ENCODE measurements at places on chromosomes 1 and 21.

GRCh38 chr1:165367375-165367993 lies 11.0 kb upstream of the LMX1A start:
- peak; percentile 53 for DNase-seq

GRCh38 chr1:93735722-93736121 lies 54.1 kb upstream of the BCAR3 start:
- peak; percentile 91 for DNase-seq

DNA sequence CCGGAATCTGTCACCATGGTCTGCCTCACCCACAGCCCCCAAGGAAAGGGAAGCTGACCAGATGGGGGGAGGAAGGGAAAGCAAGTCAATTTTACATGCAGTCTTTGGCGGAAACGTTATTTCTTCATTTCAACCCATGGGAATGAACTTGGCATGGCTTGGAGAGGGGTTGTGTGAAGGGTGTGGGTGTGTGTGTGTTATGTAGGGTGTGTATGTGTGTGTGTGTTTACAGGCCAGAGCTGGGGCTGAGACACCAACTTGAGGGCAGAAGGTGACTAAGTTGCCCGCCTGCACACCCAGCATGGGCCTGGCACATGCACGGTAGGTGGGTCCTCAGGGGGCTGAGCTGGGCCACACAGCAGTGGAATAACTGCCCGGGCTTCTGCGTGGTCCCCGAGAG lies 65.2 kb downstream of the MRPL37 start:
- DNase-seq: no peak

DNA sequence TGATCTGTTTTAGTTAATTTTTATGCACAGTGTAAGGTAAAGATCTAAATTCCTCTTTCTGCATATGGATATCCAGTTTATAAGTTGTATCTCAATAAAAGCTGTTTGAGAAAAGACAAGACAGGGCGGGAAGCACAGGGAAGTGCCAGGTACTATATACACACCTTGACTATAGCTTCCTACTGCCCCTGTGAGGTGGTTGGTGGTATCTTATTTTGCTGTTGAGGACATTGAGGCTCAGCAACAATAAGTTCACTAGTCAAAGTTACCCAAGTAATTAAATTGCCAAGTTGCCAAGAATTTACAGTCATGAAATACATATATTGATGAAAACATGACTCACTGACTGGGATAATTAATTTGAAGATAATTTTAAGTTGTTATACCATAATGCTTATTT lies 109.1 kb downstream of the CD247 start:
- DNase-seq: no peak

DNA sequence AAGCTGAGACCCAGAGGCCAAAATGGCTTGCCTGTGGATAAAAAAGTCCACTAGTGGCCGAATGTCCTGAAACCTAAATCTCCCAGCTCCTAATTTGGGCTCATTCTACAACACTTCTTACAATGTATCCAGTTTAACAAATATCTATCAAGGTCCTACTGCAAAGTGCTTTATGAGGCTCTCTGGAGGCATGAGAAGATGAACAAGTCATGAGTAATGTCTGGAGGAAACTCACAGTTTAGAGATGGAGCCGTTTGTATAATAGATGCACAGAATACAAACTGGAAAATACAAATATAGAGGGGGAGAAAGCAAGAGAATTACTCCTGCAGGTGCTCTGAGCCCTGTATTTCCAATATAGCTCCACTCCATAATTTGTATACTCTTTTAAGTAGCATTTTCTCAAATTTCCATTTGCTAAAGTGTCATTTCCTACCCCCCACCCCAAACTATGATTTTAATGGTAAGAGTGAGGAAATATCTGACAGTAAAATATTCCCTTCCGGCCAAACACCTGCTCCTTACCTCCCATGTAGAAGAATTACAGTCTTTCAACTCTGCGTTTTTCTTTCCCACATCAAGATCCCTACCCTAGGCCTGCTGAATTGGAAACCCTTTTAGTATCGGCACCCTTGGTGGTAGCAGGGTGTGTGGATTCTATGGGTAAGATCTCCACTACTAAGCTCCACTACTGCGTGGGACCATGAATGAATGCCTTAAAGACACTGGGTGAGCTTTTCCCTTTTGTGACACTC lies 3.3 kb upstream of the ADAMTS5 start:
- no peak for DNase-seq

DNA sequence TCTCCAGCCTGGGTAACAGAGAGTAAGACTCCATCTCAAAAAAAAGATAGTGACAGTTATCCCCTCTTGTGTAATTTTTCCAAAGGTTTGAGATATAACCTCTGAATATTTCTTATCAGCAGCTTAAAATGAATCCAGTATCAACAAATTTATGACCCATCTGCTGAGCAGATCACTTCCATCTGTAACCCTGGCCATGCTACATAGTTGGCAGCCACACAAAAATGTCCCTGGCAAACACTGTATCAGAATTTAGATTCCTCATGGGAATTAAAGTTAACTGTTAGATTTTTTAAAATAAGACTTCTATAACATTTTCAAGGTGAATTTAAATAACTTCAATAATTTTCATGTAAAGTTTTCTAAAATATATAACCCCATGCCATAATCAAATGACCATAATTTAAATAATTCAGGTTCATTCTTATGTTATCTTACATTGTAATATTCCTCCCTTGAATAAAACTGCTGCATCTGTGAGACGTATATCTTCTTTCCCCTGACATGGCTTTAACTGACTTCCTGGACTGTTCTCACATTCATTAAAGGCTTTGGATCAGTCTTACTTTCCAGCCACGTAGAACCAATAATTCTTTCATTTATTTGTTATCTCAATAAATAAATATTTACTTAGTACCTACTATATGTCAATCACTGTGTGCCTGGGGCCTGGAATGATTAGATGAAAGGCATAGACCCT lies 5.3 kb upstream of the PRPF38B start:
- DNase-seq: no peak

- no peak for DNase-seq
Measured at GRCh38 chr21:19321688-19322087, 918.1 kb upstream of the TMPRSS15 start.

DNA sequence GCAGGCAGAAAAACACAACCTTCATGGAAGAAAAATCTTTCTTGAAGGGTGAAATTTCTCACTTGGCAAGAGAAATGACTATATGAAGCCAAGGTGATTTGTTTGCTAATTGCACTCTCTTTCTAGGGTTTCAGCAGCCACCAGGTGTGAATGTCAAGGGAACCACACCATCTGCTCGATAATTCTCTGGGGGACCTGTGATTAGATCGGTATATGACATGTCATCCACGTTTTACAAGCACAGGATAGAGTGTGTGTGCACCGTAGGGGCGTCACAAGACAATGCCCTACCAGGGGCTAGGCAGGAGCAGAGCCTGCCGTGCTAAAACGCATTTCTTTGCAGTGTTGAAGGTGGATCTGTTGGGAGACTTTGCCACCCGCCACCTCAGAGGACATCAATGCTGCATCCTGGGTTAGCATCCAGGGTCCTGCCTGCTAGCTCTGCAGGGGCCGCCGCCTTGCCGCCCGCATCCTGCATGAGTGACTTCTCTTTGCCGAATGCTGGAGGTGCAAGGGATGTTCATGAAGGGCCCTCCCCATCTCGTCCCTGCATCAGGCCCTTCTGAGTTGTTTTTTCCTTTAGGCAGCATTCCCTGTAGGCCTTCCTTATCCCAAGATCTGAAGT lies 37.8 kb upstream of the CCSAP start:
- DNase-seq: no peak

GRCh38 chr21:21714426-21714825 lies 716.2 kb downstream of the NCAM2 start:
- DNase-seq: peak; percentile 6

- no peak for DNase-seq
Measured at GRCh38 chr1:91031081-91031480, 9.2 kb upstream of the ZNF644 start.

GRCh38 chr1:59419361-59420140 lies 122.7 kb downstream of the FGGY start:
- DNase-seq: no peak

- no peak for DNase-seq
Measured at GRCh38 chr1:25615563-25616094, 962 bp upstream of the MAN1C1 start.

GRCh38 chr1:211653293-211653692 lies 22.1 kb downstream of the NEK2 start:
- no peak for DNase-seq

DNA sequence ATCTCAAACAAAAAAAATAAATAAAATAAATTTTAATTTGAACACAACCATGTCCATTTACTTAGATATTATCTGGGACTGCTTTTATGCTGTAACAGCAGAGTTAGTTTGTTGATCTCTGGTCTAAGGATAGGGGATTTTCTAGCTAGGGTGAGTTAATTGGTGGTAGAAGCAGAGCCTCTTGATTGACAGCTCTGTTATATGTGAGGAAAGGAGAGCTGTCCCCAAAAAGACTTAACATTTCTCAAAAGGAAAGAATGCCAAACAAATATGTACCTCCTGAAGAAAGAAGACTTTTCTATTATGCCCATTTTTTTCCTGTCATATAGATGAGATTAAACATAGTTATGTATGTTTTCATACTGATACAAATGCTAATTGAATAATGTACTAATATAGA lies 37.8 kb downstream of the MAN1A2 start:
- DNase-seq: no peak

- peak; percentile 72 for DNase-seq
Measured at GRCh38 chr1:201137579-201138310, 10.8 kb upstream of the ASCL5 start.

GRCh38 chr1:11940260-11940921 lies 5.9 kb downstream of the PLOD1 start:
- no peak for DNase-seq

DNA sequence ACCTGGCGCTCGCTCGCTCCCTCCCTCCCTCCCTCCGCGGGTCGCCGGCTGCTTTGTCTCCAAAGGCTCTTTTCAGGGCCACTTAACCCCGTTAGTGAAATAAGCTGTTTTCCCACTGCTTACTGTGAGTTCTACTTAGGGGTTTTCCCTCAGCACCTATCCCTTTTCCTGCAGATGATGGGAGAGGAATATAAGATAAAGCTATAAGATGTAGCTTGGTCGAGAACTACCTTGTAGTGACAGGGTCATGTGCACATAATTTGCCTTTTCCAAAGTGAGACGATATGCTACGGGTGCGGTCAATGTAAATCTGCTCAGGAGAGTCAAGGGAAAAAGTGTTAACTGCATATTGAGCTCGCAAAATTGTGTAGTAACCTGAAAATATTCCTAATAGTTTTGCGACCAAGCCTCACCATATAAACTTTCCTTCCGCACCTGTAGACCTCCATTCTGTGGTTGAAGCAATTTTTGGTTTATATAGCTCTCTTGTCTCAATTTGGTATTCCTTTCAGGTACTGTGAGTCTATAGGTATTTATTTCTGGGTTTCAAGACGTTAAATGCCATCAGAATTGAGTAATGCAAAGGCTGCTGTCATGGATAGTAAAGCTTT lies 55.8 kb upstream of the BOLA1 start:
- peak; percentile 8 for DNase-seq

DNA sequence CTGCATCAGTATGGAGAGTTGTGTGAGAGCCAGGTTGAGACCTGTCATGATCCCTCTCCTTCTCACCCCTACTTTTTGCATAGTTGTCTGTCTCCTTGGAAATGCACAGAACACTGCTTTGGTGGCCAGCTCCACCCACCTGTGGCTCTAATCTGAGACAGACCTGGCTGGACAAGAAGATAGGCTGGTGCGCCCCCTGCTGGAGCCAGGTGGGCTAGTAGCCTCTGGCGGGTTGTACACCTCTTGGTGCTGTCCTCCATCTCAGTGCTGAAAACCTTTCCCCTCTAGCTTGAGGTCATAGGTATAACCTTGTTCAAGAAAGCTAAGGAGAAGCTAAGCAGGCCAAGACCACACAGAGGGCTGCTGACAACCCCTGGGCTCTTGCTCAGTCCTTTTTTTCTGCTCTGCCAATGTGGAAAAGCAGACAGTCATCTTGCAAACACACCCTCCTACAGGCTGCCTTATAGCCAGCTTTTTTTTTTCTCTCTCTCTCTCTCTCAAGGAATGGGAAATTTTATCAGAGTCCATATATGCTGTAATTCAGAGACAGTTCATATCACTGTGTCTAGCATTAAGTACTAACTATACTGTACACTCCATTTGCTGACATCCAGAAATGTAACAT lies 58.8 kb upstream of the SPATA6 start:
- peak; percentile 46 for DNase-seq
